ENCODE measurements at places on chromosomes 5 and 9.

GRCh38 chr9:38213631-38214299 lies 144.7 kb upstream of the SHB start:
- no peak for DNase-seq

DNA sequence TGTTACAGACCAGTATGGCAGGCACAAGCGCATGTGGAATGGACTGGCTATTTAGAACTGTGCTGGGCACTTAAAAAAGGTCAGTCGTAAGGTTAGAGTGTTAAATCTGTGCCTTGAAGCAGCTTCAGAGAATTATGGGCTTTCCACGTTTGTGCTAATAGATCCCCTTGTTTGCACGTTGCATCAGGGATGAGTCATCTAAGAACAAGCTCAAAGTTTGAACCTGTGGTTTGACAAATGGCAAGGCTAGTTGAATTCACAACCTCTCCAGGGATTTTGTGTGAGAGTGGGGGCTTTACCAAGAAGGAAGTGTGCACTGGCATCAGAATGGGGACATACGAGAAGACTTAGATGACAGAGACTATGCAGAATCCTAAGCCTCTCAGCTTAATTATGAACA lies 249.6 kb downstream of the IRX1 start:
- DNase-seq = no peak

- DNase-seq = no peak
These were observed 502.3 kb downstream of the DIRAS2 start for GRCh38 chr9:90140131-90140818.

DNA sequence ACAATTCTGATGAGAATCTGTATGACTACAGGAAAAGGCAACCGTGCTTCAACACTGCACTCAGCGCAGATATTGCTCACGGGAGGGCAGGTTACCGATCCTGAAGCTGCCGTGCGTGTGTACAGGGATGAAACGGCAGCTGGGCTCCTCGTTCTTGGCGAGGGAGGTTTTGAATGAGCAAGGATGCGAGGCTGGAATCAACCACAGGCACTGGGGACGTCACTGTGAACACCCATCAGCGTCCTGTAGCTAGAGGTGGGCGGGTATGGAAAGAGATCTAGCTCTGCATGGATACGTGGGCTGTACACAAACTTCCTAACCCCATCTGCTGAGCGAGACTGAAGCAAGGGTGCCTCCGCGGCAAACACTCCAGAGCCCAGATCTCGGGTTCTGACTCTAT lies 84.3 kb upstream of the COL5A1 start:
- no peak for DNase-seq

DNA sequence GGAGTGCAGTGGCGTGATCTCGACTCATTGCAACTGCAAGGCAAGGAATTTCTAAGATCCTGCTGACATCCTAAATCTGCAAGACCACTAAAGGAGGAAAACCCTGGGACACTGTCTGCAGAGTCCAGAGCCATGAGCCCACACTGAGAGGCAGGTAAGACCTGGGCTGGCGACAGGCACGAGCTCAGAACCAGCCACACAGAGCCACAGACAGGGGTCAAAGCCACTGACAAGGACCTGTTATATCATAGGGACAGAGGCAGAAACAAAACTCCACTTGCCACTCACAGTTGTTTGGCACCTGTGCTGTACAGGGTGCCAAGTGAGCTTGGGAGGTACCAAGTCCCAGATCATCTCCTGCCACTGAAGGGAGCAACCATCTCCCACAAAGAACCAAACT lies 34.2 kb downstream of the IPPK start:
- DNase-seq = no peak

DNA sequence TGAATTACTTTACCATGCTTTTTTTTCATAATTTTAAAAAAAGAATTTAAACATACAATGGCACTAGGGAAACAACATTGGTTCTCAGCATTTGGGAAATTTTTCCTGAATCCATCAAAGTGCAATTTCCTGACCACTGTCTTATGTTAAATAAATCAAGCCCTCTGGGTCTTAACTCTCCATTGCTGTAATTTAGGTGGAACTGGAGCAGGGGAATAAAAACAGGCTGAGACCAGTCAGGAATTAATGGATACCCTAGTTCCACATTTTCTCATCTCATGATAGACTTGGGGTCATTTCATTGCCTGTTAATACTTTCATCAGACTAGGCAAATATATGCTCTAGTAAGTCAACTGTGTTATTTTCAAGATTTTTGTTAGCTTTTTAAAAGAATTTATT lies 103.1 kb downstream of the FBN2 start:
- DNase-seq = no peak

DNA sequence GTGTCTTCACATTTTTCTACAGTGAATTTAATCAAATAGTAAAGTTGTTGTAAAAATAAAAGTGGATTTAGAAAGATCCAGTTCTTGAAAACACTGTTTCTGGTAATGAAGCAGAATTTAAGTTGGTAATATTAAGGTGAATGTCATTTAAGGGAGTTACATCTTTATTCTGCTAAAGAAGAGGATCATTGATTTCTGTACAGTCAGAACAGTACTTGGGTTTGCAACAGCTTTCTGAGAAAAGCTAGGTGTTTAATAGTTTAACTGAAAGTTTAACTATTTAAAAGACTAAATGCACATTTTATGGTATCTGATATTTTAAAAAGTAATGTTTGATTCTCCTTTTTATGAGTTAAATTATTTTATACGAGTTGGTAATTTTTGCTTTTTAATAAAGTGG lies 60.4 kb downstream of the MTAP start:
- no peak for DNase-seq

GRCh38 chr5:80797428-80798024 lies 142.7 kb upstream of the DHFR start:
- no peak for DNase-seq

- DNase-seq = no peak
These were observed 327.8 kb downstream of the ENC1 start for GRCh38 chr5:74312746-74313145.

- no peak for DNase-seq
These were observed 163.2 kb downstream of the SH3GL2 start for GRCh38 chr9:17742067-17742466.

GRCh38 chr5:61279725-61280124 lies 52.3 kb upstream of the ZSWIM6 start:
- no peak for DNase-seq

DNA sequence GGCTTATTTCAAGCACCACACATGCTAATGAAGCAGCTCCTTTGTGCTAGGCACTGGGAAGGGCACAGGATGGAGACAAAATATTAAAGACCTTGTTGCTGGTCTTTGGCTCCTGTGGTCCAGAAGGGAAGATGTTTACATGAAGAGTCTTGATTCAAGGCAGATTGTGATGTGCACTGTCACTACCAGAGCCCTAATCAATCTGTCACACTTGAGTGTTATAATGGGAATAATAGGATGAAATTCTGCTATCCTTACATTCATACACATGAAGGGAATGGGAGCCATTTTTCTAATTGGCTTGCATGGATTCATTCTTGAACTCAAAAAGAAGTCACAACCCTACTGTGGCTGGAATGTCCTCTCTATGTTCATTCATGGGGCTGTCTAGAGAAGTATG lies 203.0 kb downstream of the SEC61B start:
- DNase-seq = no peak

- DNase-seq = no peak
These were observed 45.5 kb downstream of the IRF1 start for GRCh38 chr5:132444841-132445639.

- no peak for DNase-seq
These were observed 378 bp downstream of the GPR151 start for GRCh38 chr5:146515473-146516150.

DNA sequence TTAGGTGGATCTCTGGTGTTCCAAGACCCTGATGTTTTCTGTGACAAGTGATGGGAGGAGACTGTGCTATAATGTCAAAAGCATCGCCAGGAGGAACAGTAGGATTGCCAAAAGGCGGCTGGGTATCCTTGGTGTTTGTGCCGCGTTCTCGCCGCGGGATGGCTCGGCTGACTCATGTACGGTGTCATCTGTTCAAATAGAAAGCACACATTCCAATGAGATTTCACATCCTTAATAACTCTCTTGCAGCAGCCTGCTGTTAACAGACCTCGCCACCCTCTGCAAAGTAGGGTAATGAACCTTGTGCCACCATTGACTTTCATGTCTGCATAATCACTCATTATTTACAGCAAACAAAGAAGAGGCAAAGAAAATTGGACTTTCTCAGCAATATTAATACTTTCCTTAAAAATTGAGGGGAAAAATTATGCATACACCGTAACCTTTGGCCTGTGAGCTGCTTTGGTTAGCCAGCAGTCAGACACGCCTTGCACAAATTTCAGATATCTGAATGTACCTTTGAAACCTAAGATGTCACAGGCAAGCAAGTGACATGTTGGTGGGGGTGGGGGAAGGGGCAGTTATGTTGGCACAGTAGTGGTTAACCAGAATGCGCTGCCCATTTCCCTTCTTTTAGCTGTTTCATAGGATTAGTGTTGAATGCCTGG lies 289.4 kb downstream of the EFNA5 start:
- DNase-seq = no peak

GRCh38 chr9:36174271-36174670 lies 5.1 kb downstream of the CCIN start:
- no peak for DNase-seq

All from HAP-1 (cell line).